ENCODE measurements at places on chromosomes 2 and 18. TPM values are rescaled to one million over a fixed set of nuclear protein-coding genes. Genes with fewer than 3 reads are reported as not detected.

The TMEM247 gene
- not detected for total RNA-seq

The YES1 gene
- total RNA-seq, result 58.3 TPM

The MSTN gene
- 0.20 TPM for total RNA-seq

The TUBB8B gene
- total RNA-seq, result not detected

DNA sequence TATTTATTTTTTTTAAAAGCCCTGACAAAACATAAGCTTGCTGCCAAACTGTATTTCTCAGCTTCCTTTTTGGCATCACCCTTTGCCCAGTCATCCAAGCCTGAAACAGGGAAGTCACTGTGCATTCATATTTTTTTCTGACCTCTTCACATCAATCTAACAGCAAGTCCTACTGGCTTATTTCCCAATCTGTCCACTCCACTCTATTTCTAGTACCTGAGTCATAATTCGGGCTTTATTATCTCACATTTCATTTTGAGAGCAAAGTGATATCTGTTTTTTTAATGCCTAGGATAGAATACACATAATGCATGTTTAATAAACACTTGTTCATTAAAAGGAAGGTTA, 5.1 kb downstream of the HNMT start:
- no peak for DNase-seq

Data from ovary (tissue), 10 donors.